Endodermal cell (in vitro differentiated cells): ENCODE measurements at places on chromosomes 6 and 20. TPM values are rescaled to one million over a fixed set of nuclear protein-coding genes. Genes with fewer than 3 reads are reported as not detected.

DNA sequence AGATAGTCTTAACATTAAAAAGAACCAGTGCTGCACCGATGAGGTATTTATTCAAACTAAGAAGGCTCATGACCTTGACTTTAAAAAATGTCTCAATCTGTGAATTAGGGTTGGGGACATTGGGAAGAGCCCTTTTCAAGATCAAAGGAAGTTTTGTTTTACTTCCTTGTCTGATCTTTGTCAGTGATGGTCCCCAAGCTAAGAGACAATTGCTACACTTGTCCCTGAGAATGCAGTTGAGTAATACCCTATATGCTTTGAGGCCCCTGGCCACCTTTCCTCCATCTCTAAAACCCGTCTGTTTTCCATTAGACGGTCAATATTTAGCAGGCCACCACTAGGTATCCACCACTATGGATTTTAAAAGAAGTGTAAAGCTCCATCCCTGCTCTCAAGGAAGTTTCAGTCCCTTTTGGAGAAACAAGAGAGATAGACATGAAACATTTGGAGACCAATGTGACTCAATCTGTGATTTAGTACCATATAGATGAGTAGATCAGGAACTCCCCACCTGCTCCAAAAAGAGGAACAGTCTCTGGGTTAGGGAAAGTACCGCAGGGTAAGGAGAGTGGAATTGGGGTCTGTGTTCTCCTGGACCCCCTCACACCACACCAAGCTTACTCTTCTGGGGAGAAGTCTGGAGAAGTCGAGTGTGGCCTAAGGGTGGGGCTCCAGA is 99.1 kb upstream of the ISM1 start:
- no peaks in the 10 kb centered on the region for H3K27me3 ChIP-seq
- no peaks in the 10 kb centered on the region for H3K4me1 ChIP-seq
- no peak overlapping the region for H3K4me3 ChIP-seq
- no peaks in the 10 kb centered on the region for H3K36me3 ChIP-seq
- DNase-seq: no peak

Gene RIPPLY2
- 0.07 and 0.36 TPM in 2 replicates for total RNA-seq

Gene GRM1
- total RNA-seq: 0.57 and 0.59 TPM in 2 replicates

GRCh38 chr6:3669916-3670315 is 81.6 kb downstream of the PXDC1 start:
- H3K27ac ChIP-seq: no peak overlapping the region
- no peaks in the 10 kb centered on the region for H3K36me3 ChIP-seq
- no peak overlapping the region for H3K4me3 ChIP-seq

GRCh38 chr6:16257999-16258708 is 19.8 kb downstream of the GMPR start:
- no peak overlapping the region for H3K27ac ChIP-seq
- H3K27me3 ChIP-seq: no peaks in the 10 kb centered on the region
- DNase-seq: peak; percentile 83
- H3K4me3 ChIP-seq: no peak overlapping the region
- H3K36me3 ChIP-seq: peaks cover 16% of the 10 kb centered on the region
- peaks cover 15% of the 10 kb centered on the region for H3K4me1 ChIP-seq

DNA sequence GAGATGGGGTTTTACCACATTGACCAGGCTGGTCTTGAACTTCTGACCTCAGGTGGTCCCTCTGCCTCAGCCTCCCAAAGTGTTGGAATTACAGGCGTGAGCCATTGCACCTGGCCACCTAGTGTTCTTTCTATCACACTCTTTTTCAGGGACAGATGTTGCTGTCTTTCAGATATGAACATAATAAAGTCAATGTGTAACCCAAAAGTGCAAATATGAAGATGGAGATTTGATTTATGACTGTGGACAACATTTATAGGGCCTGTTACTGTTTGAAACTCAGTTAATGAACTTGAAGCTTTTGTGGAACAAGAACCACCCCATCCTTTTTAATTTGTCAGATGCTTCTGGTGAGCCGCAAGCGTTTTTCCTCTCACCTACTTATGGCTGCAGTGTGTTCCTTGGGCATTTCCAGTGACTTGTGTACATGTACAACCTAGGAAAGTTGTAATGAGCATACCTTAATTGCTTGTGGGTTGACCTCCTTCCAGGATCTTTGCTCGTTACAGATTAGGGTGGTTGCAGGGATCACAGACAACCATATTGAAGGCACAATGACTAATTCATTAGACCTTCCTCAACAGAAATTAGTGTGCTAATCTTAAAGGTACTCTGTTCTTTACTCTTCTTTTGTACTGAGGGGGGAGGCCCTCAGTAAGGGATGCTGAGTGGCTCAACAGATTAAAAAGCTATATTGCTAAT is 6.8 kb downstream of the TBPL1 start:
- H3K4me3 ChIP-seq: no peak overlapping the region
- no peaks in the 10 kb centered on the region for H3K27me3 ChIP-seq
- H3K27ac ChIP-seq: no peak overlapping the region
- DNase-seq: no peak
- no peaks in the 10 kb centered on the region for H3K36me3 ChIP-seq

Gene SFT2D1
- 53.4 to 57.3 TPM (median 53.9 TPM) in 3 replicates for total RNA-seq

DNA sequence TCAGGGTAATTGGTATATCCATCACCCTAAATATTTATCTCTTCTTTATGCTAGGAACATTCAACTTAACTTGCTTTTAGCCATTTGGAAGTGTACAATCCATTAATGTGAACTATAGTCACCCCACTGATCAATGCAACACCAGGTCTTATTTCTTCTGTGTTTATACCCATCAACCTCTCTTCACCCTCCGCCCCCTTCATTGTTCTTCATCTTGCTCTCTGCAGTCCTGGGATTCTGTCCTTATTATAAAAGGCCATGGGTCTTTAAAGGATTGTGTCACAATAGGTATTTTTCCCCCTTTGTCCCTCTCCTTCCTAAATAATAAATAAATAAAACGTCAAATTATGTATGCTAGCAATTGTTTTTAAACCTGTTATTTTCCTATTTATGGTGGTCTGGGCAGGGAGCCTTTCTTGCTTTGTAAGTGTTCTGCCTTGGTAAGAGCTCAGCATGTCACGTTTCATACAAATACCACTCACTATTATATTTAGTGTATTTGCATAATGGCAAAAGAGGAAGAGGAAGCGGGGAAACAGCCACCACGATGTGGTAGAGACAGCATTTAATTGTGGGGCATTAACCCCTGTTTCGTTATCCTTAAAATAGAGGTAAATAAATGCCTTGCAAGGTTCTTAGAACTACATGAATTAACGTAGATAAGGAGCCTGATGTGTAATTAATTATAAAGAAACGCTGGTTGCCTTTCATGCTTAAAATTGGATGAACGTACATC is 1.9 kb downstream of the ABRACL start:
- peaks cover 13% of the 10 kb centered on the region for H3K36me3 ChIP-seq
- peaks cover 33% of the 10 kb centered on the region for H3K27me3 ChIP-seq
- peak overlapping the region; percentile 93 for H3K27ac ChIP-seq
- H3K4me3 ChIP-seq: peak overlapping the region; percentile 83
- no peaks in the 10 kb centered on the region for H3K4me1 ChIP-seq

DNA sequence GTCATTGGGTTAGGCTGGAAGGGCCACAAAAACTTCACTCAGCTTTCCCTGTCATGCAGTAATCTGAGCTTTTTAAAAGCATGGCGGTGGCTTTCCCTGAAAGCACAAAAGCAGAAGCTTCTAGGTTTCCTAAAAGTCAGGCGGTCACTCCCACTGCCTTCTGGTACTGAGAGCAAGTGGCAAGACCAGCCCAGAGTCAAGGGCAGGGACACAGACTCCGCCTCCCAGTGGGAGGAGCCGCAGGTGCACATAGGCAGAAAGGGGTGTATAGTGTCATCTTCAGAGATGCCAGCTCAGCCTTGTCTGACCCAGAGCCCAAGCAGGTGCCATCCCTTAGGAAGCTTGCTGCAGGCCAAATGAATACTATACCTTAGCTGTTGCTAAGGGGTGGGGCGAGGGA is 18.0 kb upstream of the PACSIN1 start:
- H3K27ac ChIP-seq: no peak overlapping the region
- H3K36me3 ChIP-seq: no peaks in the 10 kb centered on the region
- H3K4me1 ChIP-seq: no peaks in the 10 kb centered on the region
- H3K4me3 ChIP-seq: no peak overlapping the region

Gene SIRPB1
- total RNA-seq: 0.42 to 1.1 TPM (median 0.47 TPM) in 3 replicates

- H3K4me1 ChIP-seq: peaks cover 12% of the 10 kb centered on the region
- H3K27me3 ChIP-seq: peaks cover 28% of the 10 kb centered on the region
- DNase-seq: no peak
- no peak overlapping the region for H3K4me3 ChIP-seq
- no peaks in the 10 kb centered on the region for H3K36me3 ChIP-seq
These were observed 8.9 kb downstream of the GLP1R start for GRCh38 chr6:39057251-39058155.

DNA sequence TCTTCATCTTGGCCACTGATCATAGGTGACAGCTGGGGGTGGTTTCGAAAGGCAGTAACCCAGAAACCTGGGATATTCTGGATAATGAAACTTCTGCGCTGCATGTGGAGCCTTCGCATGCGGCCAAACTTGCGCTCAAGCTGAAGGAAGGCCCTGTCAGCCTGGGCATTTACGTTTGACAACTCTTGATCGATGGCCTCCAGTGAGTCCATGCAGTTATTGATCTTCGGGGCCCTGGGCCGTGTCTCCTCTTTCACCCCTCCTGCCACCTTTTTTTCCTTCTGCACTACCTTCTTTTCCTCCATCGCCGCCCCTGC is 729 bp downstream of the TSPYL4 start:
- peak overlapping the region; percentile 81 for H3K4me3 ChIP-seq
- H3K27me3 ChIP-seq: no peaks in the 10 kb centered on the region
- no peak overlapping the region for H3K27ac ChIP-seq
- DNase-seq: no peak

- no peaks in the 10 kb centered on the region for H3K36me3 ChIP-seq
- no peak overlapping the region for H3K4me3 ChIP-seq
- H3K4me1 ChIP-seq: no peaks in the 10 kb centered on the region
- no peaks in the 10 kb centered on the region for H3K27me3 ChIP-seq
- no peak overlapping the region for H3K27ac ChIP-seq
- no peak for DNase-seq
These were observed 469.8 kb downstream of the BMP2 start for GRCh38 chr20:7237251-7237650.

Gene HLA-DOA
- 9.2 to 10.6 TPM (median 10.5 TPM) in 3 replicates for total RNA-seq

GRCh38 chr6:131898718-131899117 is 52.5 kb downstream of the CCN2 start:
- no peaks in the 10 kb centered on the region for H3K27me3 ChIP-seq
- H3K4me3 ChIP-seq: no peak overlapping the region
- no peaks in the 10 kb centered on the region for H3K4me1 ChIP-seq
- H3K27ac ChIP-seq: no peak overlapping the region

GRCh38 chr20:41116282-41116956 is 20.9 kb upstream of the PLCG1 start:
- H3K27ac ChIP-seq: no peak overlapping the region
- no peak overlapping the region for H3K4me3 ChIP-seq
- H3K36me3 ChIP-seq: peaks cover 92% of the 10 kb centered on the region

GRCh38 chr20:1469925-1470571 is 3.4 kb upstream of the NSFL1C start:
- H3K4me1 ChIP-seq: peaks cover 6% of the 10 kb centered on the region
- no peaks in the 10 kb centered on the region for H3K27me3 ChIP-seq
- no peak overlapping the region for H3K4me3 ChIP-seq
- DNase-seq: peak; percentile 95

- no peaks in the 10 kb centered on the region for H3K36me3 ChIP-seq
- H3K27ac ChIP-seq: no peak overlapping the region
- DNase-seq: no peak
- no peaks in the 10 kb centered on the region for H3K27me3 ChIP-seq
These were observed 689.9 kb upstream of the CITED2 start for GRCh38 chr6:140064366-140064765.

Gene SLC35D3
- total RNA-seq: 0.15 TPM in 1 of 3 replicates, not detected in the others

DNA sequence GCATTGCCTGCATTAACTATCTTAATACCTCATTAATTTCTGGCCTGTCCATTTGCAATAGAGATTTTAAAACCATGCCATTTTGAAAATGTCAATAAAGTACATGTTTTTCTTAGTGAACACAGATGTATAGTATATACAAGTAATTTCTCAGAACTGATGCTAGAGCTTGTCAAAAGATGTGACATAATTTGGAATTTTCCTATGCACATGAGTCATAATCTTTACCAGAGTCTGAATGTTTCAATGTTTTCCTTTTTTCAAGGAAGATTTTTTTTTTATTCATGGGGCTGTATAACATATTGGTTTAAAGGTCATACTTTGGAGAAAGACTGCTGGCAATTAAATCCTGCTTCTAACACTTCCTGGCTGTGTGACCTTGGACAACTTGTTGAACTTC is 1347.5 kb upstream of the ADGRB3 start:
- H3K4me1 ChIP-seq: no peaks in the 10 kb centered on the region
- no peak overlapping the region for H3K27ac ChIP-seq
- H3K4me3 ChIP-seq: no peak overlapping the region
- H3K27me3 ChIP-seq: no peaks in the 10 kb centered on the region
- no peaks in the 10 kb centered on the region for H3K36me3 ChIP-seq

Gene OVOL2
- 4.8 to 18.7 TPM (median 17.0 TPM) in 3 replicates for total RNA-seq

Gene PSORS1C1
- 0.47 and 1.1 TPM in 2 replicates for total RNA-seq

Gene UBD
- not detected in 2 replicates for total RNA-seq

Gene ANGPT4
- 0.23 and 0.51 TPM in 2 replicates for total RNA-seq

Gene FOXQ1
- 41.3 and 54.0 TPM in 2 replicates for total RNA-seq

GRCh38 chr20:44306927-44307326 is 4.1 kb downstream of the FITM2 start:
- H3K4me1 ChIP-seq: peaks cover 18% of the 10 kb centered on the region
- no peak overlapping the region for H3K27ac ChIP-seq
- H3K36me3 ChIP-seq: peaks cover 6% of the 10 kb centered on the region
- DNase-seq: no peak
- H3K4me3 ChIP-seq: no peak overlapping the region
- no peaks in the 10 kb centered on the region for H3K27me3 ChIP-seq

Gene GSTA1
- total RNA-seq: 1.6 to 2.7 TPM (median 2.4 TPM) in 3 replicates

DNA sequence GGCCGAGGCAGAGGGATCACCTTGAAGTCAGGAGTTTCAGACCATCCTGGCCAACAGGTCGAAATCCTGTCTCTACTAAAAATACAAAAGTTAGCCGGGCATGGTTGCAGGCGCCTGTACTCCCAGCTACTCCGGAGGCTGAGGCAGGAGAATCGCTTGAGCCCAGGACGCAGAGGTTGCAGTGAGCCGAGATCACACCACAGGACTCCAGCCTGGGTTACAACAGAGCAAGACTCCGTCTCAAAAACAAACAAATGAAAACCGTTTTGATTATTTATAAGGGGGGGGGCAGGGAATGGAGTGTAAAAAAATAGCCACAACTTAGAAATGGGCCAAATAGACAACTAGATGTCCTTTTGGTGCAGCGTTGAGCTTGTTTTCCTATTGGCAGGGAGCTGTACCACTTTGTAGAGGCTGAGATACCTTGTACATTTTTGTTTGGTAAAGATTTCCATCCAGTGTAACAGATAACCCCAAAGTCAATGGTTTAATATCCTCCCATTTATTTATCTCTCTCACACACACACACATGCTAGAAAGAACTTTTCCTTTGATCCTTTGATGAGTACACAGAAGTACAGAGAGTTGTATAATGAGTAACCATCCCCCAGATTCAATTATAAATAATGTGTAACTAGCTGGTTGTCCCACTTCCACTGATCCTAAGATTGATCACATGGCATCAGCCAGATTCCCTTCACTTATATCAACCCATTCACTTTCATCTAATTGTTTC is 477.5 kb downstream of the PRKN start:
- no peak overlapping the region for H3K4me3 ChIP-seq
- no peak for DNase-seq
- no peaks in the 10 kb centered on the region for H3K4me1 ChIP-seq
